ENCODE measurements at places on chromosomes 12 and 14. TPM values are rescaled to one million over a fixed set of nuclear protein-coding genes. Genes with fewer than 3 reads are reported as not detected.

The KRT73 gene
- total RNA-seq = not detected

The ANO4 gene
- 0.35 TPM for total RNA-seq

The OR4E2 gene
- not detected for total RNA-seq

The KLHL33 gene
- 0.20 TPM for total RNA-seq

The PRKCH gene
- 6.4 TPM for total RNA-seq

The ESRRB gene
- 0.05 TPM for total RNA-seq

Measured in left lobe of liver (tissue), 2 donors.